ENCODE measurements at places on chromosomes 5 and 9.

GRCh38 chr5:112535356-112535755 lies 116.3 kb upstream of the EPB41L4A start:
- no peak for DNase-seq

- DNase-seq, result peak; percentile 70
These were observed 1255.2 kb downstream of the EFNA5 start for GRCh38 chr5:106415541-106415940.

DNA sequence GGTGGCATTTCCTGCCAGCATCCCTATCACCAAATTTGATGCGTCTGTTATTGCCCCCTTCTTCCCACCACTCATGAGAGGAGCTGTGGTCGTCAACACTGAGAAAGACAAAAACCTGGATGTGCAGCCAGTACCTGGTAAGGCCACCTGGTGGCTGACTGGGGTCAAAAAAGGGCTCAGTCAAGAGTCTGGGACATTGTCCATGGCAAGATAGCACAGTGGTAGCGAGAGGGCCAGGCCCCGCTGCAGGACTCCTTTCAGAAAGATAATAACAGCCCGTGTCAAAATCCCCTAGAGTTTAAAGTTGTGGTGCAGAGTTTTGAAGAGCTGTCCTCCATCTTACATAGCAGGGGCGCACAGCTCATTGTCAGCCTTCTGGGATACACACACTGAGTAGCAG lies 40.8 kb downstream of the CSF1R start:
- no peak for DNase-seq

- no peak for DNase-seq
These were observed 68.9 kb upstream of the EQTN start for GRCh38 chr9:27365707-27366376.

GRCh38 chr5:179435181-179435580 lies 89.9 kb upstream of the ADAMTS2 start:
- DNase-seq, result no peak

- peak; percentile 84 for DNase-seq
These were observed 90.4 kb upstream of the ANKRD55 start for GRCh38 chr5:56323505-56323904.

DNA sequence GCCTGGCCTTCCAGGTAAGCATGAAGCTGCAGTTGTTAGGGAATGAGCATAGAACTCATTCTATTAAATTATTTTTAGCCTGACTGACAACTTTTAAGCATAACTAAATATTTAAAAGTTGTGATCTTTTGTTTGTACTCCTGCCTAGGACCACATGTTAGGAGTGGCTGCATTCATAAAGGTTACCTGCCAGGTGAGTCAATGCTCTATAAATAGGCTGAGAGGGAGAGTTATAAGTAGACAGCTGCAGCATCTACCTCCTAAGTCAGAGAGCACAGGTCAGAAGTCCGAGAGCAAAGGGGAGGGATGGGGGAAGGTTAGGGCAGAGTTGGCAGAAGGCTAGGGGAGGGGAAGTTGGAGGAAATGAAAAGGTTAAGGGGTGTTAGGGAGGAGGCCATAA lies 292.4 kb upstream of the TLE4 start:
- DNase-seq, result no peak

DNA sequence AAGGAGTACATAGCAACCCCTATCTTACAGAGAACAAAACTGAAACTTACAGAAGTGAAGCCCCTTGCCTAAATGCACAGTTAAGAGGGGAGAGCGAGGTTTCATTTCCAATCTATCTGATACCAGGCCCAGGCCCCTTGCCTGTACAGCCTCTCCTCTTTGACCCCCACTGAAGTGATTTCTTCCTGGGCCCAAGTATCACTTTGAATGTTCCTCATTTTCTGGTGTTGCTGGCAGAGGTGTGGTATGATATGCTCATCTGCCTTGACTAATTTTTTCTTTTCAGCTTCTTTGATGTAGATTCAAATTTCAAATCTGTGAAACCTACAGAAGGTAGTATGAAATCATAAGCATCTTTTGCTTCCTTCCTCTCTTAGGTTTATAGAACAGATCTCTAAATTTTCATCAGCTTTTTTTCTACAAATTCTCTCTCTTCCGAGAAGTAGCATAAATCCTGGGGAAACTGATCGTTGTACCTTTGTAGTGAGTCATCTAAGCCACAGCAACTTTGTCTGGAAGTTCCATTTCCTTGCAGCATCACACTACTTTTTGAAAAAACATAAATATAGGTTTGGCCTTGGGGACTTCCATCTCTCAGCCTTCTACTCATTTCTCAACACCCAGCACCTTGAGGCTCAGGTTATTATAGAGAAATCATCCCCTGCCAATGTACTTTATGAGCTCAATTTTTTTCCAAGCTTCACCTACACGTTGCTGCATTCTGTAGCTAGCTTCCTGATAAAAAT lies 402.4 kb upstream of the PTGER4 start:
- no peak for DNase-seq

GRCh38 chr9:130313103-130313858 lies 47.7 kb downstream of the HMCN2 start:
- DNase-seq, result no peak

DNA sequence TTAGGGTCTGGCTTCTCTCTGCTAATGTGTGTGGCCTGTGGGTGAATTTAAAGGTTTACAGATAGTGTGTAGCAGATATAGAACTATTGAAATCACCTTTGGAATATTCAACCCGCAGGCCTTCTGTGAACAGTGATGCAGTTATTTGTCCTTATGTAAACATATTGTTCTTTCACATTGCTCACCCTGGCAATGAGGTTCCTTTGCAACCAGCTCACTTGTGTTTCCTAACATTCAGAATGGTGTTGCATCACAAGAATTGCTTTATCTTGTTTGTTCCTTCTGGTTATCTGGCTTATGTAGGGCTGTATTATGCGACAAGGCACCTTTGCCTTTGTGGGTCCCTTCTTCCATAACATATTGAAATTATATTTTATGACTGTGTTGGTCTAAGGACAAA lies 370.3 kb downstream of the NNT start:
- DNase-seq, result no peak

DNA sequence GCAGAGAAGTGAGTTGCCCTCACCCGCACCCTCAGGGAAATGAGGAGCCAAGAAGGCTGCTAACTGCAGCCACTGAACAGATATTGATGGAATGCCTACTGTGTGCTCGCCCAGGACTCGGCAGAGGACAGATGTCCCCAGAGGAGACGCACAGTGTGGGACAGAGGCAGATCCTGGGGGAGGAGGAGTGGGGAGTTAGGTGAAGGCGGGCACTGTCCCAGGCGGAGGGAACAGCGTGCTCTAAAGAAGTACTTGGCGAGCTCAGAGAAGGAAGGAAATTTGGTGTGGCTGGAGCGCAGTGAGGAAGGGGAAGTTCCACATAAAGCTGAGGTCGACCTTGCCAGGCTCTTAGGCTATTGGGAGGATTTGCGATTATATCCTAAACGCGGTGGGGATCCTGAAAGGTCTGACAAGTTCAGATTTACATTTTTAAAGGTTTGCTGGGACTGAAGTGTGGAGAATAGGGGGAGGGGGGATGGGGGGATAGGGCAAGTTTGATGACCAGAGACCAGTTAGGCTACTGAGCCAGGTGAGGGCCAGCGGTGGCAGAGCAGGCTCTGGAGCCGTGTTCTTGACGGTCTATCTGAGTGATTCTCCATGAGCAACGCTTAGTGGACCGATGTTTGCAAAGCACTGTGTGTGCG lies 23.6 kb upstream of the CERCAM start:
- DNase-seq, result no peak

GRCh38 chr5:144141585-144141984 lies 28.9 kb downstream of the YIPF5 start:
- peak; percentile 43 for DNase-seq

DNA sequence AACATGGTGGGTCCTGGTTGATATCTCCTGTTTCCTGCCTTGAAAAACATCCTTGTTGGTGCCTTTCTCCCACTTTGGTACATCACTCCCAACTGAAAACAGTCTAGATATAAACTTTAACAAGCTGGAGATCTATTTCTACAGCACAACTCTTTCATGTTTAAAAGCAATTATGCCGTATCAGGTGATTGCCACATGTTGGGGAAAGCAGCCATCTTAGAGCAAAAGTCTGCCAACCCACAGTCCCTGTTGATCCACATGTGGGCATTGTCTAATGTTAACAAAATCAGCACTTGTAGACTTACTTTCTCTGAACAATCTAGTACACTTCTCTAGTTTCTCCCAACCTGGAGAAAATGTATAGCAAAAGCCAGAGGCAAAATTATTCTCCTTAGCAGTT lies 104.1 kb downstream of the PRDM6 start:
- no peak for DNase-seq

DNA sequence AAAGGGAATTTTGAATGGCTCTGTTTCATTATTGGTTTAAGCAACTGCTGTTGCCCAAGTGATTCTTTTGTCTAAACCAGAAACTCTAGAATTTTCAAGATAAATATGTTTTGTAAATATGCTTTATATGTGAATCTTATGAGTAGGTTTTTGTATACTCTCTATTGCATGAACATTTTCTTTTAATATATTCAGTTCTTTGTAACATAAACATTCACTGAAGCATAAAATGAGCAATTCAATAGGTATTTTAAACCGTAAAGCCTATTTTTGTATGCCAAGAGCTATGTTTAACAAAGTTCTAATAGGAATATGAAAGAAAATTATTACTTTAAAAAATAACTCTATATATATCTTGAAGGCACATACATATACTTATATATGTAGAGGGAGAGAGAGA lies 293.1 kb downstream of the PSAT1 start:
- no peak for DNase-seq

GRCh38 chr9:128161215-128161902 lies 1.3 kb downstream of the BBLN start:
- DNase-seq, result no peak

GRCh38 chr5:107470295-107470582 lies 200.5 kb downstream of the EFNA5 start:
- DNase-seq, result peak; percentile 63

DNA sequence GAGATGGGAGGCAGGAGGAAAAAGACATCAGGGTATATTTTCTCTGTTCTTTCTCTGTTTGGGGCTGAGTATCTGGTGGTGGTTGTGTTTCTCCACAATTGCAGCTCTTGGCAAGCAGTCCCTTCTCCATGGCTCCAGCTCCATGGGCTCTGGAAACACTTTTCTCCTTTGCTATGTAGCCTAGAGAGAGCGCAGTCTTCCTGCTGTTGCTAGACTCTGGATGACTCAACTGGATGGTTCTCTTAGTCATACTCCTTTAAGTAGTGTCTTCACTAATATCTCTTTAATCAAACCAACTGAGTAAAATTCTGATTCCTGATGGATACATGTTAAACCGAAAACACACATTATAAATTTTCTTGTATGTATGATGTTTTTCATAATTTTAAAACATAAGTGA lies 3.3 kb upstream of the PLGRKT start:
- peak; percentile 54 for DNase-seq

GRCh38 chr9:80763536-80763935 lies 925.8 kb downstream of the TLE1 start:
- no peak for DNase-seq

DNA sequence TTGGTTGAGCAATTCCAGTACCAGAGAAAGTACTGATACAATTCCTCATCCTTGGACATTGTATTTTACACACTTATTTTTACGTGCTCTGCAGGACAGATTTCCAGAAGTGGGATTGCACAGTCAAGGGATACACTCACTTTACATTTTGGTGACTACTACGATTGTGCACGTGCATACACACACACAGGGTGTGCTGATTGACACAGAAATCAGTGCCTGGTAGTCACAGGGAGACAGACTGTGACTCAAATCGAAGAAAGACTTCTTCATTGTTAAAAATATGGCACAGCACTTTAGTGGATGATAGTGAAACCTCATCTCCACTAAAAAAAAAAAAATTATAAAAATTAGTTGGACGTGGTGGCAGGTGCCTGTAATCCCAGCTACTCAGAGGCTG lies 1.5 kb downstream of the GARIN3 start:
- no peak for DNase-seq

DNA sequence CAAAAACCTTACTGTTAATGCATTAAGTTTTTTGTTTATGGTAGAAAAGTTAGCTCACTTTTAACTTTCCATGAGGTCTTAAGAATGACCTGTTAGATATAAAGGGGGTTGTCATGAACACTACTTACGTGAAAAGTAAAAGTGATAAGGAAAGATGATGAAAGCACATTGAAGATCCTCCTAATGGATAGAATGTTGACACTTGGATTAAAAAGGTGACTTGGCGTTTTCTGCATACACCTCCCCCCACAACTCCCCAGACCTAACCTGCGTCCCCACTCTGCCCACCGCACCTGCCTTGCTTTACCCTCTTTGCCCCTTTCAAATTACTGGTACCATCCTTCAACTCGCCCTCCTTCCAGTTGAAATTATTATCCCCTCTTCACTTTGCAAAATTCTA lies 32.0 kb downstream of the TJP2 start:
- DNase-seq, result no peak

DNA sequence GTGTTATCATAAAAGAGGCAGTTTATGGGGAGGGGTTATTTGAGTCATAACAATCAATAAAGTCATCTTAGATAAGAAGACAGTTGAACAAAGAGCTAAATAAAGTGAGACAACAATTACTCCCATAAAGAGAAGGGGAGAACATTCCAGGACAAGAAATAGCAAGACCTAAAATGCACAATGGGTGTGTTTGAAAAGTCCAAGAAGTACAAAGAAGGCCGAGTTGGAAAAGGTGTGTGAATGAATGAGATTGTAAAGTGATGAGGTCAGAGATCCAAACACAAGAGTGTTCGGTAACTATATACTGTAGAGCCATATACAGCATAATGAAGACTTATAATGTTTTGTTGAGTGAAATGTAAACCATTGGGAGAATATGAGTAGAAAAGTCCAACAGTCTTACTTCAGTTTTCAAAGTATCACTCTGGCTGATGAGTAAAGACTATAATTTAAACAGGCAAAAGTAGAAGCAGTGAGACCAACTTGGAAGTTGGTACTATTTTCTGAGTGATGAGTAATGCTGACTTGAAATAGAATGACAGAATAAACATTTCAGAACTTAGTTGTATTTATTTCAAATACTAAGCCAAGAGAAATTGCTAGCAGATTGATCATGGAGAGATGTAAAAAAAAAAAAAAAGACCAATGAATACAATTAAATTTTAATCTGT lies 868.7 kb upstream of the CDH9 start:
- DNase-seq, result peak; percentile 72

GRCh38 chr5:105088961-105089360 lies 1526.4 kb upstream of the NUDT12 start:
- DNase-seq, result no peak

GRCh38 chr5:142366007-142366406 lies 41.2 kb upstream of the SPRY4 start:
- no peak for DNase-seq

- DNase-seq, result peak; percentile 92
These were observed 91.9 kb upstream of the RASEF start for GRCh38 chr9:83154821-83155220.

- DNase-seq, result peak; percentile 40
These were observed 615.8 kb downstream of the HTR1A start for GRCh38 chr5:63346451-63346850.

GRCh38 chr9:11194246-11194645 lies 581.4 kb upstream of the PTPRD start:
- no peak for DNase-seq

All from mammary epithelial cell (primary cell).